ENCODE measurements at places on chromosomes 7 and 10.

- no peak for DNase-seq
Measured at GRCh38 chr7:113775401-113775800, 143.4 kb downstream of the PPP1R3A start.

GRCh38 chr10:60681103-60681502 lies 97.2 kb upstream of the CDK1 start:
- DNase-seq: no peak

- peak; percentile 36 for DNase-seq
Measured at GRCh38 chr7:150962553-150963399, 15.3 kb downstream of the KCNH2 start.

DNA sequence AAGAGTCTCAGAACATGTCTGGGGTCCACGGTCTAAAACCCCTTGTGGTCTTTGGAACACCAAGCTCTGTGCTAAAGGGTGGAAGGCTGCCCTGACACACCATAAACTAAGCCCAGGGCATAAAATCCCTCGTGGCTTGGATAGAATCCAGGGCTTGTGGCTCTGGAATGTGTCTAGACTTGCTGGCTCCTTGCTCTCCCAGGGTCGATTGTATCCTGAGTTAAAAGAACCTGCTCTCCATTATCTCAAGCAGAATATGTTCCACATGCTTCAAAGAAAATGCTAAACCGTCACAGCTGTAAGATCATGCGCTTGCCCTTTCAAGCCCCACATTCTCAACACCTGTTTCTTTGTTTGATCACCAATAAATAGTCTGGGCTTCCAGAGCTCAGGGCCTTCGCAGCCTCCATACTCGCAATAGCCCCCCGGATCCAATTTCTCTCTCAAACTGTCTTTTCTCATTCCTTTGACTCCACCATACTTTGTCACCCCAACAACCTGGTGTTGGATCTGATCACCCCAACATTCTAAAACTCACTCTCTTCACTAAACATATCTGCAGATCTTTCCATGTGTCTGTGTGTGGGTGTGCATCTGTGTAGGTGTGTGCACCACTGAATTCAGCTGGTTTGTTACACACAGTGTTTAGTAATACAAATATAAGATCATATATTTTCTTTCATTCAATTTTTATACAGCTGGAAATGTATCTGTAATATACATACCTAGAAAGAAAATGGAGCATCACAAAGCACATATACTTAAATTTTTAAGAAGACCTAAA lies 238.5 kb downstream of the ZMYND11 start:
- no peak for DNase-seq

DNA sequence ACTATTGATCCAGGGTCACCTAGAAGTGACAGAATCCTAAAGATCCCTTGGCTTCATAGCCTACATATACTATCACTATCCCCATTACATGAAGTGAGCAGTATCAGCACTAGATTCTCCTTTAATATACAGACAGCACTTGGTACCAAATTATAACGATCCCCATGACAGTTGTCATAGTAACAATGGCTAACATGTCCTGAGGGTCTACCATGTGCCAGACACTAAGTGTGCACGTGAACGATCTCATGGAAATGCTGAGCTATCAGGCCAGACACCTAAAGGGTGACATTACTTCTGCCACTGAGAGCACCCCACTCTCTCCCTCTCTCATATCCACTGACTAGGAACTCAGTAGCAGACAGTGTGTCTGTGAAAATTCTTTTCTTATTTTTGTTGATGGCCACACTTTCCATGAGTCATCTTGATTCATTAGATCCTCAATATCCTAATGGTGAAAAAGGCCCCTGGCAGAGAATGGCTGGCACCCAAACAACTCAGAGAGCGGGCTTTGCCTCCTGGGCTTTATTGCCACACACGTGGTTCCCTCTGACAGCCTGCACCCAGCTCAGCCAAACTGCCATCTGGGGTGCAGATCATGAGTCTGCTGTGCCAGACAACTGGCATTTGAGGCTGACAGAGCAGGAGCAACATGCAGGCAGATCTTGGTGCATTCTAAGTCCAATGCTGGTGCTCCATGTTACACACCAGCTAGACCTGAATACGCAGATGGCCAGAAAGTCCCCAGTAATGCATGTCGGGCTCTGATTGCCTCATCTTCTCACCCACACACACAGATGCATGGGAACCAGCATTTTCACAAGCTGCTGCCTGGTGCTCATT lies 176.3 kb downstream of the DGKI start:
- no peak for DNase-seq

- no peak for DNase-seq
Measured at GRCh38 chr10:34651416-34652195, 163.5 kb downstream of the PARD3 start.

DNA sequence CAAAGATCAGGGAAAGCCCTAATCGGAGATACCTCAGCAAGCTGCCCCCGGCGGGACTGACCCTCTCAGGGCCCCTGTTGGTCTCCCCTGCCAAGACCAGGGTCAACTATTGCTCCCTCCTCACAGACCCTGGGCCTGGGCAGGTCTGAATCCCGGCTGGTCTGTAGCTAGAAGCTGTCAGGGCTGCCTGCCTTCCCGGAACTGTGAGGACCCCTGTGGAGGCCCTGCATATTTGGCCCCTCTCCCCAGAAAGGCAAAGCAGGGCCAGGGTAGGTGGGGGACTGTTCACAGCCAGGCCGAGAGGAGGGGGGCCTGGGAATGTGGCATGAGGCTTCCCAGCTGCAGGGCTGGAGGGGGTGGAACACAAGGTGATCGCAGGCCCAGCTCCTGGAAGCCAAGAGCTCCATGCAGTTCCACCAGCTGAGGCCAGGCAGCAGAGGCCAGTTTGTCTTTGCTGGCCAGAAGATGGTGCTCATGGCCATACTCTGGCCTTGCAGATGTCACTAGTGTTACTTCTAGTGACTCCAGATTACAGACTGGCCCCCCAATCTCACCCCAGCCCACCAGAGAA lies 24.1 kb downstream of the TBATA start:
- no peak for DNase-seq
